ENCODE measurements at places on chromosomes 7 and 10. TPM values are rescaled to one million over a fixed set of nuclear protein-coding genes. Genes with fewer than 3 reads are reported as not detected.

Gene ABCC2
- total RNA-seq = 0.45 TPM

Gene PNLIP
- not detected for total RNA-seq

Gene LAMB4
- total RNA-seq = not detected

Gene PFKFB3
- total RNA-seq = 26.8 TPM

Gene TFPI2
- total RNA-seq = 11.2 TPM

Gene ANKRD30A
- total RNA-seq = not detected

Gene PARD3
- total RNA-seq = 51.4 TPM

- no peak for DNase-seq
Observed at GRCh38 chr7:134355004-134355525, 38.3 kb upstream of the SLC35B4 start.

DNA sequence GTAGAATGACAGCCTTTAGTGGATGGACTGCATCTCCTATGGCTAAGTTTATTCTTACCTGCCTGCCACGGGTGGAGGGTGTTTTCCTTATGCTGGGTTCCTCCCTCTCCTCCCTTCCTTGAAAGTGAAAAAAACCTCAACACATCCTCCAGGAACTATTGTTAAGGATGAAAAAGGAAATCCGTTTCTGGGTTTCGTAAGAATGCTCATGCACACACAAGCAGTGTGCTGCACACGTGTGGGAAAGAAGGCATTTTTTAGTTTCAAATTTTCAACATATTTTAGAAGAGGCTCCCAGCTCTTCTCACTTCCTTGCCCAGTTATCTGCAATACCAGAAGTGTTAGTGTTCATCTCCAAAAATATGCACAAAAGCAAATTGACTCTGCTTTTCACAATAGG lies 90.6 kb downstream of the FAM171A1 start:
- DNase-seq = no peak

DNA sequence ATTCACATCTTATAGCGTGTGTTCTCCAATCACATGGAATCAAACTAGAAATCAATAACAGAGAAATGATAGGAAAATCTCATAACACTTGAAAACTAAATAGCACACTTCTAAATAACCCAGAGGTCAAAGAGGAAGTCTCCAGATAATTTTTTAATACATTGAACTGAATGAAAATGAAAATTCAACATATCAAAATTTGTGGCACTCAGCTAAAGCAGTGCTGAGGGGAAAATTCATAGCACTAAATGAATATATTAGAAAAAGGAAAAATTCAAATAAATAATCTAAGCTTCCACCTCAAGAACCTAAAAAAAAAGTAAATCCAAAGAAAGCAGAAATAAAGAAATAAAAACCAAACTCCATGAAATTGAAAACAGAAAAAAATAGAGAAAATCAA lies 17.3 kb downstream of the CALML3 start:
- no peak for DNase-seq

GRCh38 chr10:59830601-59831259 lies 75.6 kb downstream of the CCDC6 start:
- peak; percentile 87 for DNase-seq

DNA sequence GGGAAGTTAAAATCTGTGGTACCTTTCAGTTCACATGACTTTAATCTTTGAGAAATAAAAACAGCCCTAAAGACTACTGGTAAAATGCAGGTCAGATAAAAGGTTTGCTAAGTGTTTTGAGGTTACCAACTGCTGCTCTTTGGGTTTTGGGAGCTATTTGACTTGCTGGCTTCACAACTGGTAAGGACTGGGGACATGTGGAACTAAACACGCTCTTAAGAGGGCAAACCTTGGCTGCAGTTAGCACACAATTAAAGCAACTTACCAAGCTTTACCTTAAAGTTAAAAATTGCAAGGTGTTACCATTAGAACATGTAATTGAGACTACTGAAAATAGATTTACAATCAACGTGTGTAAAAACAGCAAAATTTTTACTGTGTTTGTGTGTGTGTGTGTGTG lies 220.2 kb downstream of the PHF14 start:
- DNase-seq = no peak

- no peak for DNase-seq
Observed at GRCh38 chr7:144090667-144091066, 4.6 kb downstream of the OR2A12 start.

DNA sequence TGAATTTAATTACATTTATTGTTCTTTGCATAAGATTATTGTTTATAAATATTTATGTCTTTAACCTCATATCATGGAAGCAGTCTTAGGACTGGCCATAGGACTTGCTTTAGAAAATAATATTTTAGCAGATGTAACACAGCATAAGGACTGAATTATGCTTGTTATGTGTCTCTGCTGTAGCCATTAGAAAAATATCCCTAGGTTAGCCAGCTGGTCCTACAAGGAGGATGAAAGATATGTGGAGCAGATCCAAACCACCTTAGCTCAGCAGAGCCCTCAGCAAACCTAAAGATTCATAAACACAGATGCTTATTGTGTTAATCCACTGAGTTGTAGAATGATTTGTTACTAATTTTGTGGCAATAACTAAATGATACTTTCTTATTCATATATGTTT lies 166.0 kb upstream of the COL1A2 start:
- no peak for DNase-seq

DNA sequence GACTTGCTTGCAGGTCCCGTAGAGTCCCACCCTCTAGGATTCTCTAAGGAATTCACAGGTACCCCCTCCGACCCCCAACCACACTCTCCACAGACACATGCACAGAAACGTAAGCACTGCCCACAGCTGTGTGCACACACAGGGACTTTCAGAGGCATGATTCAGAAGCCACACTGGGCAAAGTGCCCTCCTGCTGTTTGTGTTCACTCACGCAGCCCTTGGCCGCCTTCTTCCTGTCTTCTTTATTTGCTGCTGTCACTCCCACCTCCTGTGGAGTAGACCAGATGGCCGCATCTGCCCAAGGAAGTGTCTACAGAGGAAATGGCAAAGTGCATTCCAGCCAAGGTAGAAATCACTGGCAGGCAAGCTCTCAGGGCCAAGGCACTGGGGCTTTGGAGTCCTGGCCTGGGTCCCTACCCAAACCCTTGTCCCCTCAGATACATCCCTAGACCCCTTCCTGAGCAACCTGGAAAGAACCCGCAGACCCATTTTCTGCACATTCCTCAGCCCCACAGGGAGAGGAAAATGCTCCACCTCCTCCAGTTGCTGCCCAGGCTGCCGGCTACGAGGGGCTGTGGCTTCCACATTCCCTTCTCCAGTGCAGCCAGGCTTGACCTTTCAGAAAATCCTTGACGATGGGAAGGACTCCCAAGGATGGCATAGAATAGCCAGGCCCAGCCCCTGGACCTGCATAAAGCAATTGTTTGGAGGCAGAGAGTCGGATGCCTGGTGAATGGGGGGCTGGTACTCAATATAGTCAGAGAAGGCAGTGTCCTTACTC lies 21.6 kb upstream of the GIMAP8 start:
- peak; percentile 41 for DNase-seq

DNA sequence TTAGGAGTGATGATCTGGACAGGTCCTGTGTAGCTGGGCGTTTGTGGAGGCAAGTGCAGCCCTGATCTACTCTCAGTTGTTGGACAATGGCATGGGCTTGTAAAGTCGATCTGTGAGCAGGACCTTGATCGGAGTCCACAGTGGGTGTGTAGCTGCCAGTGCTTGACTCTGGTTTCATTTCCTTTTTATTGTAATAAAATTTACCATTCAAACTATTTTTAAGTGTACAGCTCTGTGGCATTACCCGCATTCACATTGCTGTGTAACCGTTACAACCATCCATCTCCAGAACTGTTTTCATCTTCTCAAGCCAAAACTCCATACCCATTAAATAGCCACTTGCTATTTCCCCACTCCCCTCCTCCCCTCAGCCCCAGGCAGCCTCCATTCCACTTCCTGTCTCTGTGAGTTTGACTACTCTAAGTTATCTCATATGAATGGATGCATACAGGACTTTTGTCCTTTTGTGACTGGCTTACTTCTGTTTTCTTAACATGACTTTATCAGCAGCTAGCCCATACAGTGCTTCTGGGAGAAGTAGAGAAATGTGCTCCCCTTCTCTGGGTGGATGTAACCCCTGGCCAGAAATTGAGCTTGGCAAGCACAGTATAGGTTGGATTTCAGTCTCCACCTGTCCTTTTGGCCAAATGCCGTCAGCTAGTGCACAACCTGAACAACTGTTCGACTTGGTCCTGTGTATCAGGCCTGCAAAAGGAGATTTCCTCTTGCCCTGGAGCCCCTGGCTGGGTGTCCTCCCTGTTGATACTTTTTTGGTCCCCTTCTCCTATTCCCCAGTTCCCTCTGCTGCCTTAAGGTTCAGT lies 180.0 kb downstream of the LRMDA start:
- no peak for DNase-seq

DNA sequence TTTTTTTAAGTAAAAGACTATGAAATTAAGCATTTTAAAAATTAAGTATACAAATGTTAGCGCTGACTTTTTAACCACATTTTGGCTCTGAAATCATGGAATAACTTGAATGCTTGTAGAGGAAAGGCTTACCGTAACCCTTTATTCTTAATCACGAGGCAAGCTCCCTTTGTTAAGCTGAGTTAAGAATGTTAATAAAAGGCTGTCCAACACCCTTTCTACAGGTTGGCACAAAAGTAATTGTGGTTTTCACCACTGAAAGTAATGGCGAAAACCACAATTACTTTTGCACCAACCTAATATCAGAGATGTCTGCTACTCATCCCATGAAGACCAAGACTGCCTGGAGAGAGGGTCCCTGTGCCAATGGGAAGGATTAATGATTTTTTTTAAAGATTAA lies 70.6 kb downstream of the STK17A start:
- DNase-seq = no peak

- no peak for DNase-seq
Observed at GRCh38 chr7:121473645-121474300, 77.7 kb upstream of the FAM3C start.

- no peak for DNase-seq
Observed at GRCh38 chr10:20948686-20949327, 51.7 kb upstream of the NEBL start.

DNA sequence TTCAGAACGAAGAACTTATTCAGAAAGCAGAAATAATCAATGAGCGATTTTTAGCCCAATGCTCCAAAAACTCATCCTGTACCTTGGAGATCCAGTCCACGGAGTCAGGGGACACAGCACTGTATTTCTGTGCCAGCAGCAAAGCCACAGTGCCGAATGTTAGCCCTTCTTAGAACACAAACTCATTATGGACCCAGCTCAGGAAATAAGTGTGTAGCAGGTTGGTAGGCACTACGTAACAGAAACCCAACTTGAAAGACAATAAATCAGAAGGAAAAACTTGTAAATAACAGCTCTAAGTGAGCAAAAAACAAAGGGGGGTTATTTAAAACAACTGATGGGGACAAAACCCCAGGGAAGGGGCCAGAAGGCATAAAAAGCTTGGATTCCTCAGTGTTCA lies 112.0 kb upstream of the PRSS1 start:
- DNase-seq = no peak

- no peak for DNase-seq
Observed at GRCh38 chr7:158025686-158026600, 561.7 kb downstream of the PTPRN2 start.

DNA sequence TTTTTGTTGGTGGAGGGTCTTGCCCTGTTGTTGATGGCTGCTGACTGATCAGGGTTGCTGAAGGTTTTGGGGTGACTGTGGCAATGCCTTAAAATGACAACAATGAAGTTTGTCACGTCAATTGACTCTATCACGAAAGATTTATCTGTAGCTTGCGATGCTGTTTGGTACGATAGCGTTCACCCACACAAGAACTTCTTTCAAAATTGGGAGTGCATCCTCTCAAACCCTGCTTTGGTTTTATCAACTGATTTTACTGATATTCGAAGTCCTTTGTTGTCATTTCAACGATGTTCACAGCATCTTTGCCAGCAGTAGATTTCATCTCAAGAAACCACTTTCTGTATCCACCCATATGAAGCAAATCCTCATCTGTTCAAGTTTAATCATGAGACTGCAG lies 26.0 kb downstream of the NAMPT start:
- DNase-seq = no peak

DNA sequence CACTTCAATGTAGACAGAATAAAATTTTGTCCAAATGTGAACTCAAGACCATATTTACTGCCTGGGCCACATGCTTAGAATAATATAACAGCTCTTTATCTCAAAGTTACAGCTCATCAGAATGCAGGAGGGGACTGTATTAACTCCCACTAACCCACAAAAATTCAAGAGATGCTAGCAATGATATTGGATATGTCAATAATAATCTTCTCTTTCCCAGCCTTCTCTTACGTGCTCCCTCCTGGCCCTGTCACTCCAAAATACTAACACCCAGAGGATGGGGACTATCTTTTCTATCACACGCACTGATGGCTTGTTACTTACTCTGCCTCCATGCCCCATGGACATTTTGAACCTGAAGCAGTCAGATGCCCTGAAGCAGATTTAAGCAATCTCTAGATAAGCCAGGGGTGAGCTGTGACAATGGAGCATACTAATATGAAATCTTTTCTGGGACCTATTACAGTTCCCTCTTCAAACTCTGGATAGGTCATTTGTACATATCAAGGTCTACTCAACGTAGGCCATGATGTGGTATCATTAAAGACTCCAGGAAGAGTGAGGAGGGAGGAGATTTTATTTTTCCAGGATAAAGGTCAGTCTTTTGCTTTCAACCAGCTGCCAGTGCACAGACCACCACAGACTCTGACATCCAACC lies 803.0 kb downstream of the GRM8 start:
- no peak for DNase-seq

- peak; percentile 47 for DNase-seq
Observed at GRCh38 chr7:82594665-82595064, 151.1 kb upstream of the CACNA2D1 start.

- DNase-seq = no peak
Observed at GRCh38 chr7:124701955-124702354, 63.6 kb downstream of the GPR37 start.

DNA sequence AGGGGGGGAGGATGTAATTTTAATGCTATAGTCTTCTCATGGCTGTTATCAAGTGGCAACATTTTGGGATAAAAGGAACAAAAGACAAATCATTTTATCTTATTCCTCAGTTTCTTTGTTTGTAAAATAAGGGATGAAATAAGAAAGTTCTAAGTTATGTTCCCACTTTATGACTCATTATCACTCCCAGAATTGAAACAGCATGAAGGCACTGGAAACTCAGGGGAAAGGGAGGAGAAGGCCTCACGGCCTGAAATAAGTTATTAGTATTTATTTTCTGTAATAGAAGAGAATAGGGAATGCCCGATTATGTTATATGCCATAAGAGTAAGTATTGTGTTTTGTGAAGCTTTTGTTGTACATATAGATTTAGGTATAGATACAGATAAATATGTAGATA lies 85.0 kb upstream of the NAMPT start:
- DNase-seq = no peak

- DNase-seq = no peak
Observed at GRCh38 chr10:7634142-7634894, 32.4 kb downstream of the ITIH5 start.

- no peak for DNase-seq
Observed at GRCh38 chr7:158740013-158740656, 35.5 kb upstream of the NCAPG2 start.
